ENCODE measurements at places on chromosomes 6 and 20. TPM values are rescaled to one million over a fixed set of nuclear protein-coding genes. Genes with fewer than 3 reads are reported as not detected.

- DNase-seq = no peak
Observed at GRCh38 chr6:47574789-47575188, 97.2 kb downstream of the CD2AP start.

- DNase-seq = no peak
Observed at GRCh38 chr6:41719436-41720261, 15.8 kb downstream of the TFEB start.

- no peak for DNase-seq
Observed at GRCh38 chr6:45084257-45084656, 243.9 kb upstream of the RUNX2 start.

DNA sequence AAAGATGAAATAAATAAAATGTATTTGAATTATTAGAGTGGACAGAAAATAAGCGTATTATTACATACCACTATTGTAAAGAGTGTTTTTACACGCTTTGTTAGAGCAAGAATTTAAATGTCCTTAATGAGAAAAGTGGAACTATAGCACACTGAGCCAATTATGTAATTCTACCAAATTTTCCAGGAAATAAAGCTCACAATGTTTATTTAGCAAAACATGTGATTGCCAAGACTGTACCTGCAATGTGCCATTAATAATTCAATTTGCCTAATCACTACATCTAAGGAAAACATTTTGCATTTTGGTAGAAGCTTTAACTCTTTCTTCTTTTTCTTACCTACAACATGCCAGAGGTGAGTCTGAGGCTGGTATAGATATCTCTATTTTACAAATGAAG lies 58.7 kb upstream of the PHACTR1 start:
- DNase-seq = no peak

DNA sequence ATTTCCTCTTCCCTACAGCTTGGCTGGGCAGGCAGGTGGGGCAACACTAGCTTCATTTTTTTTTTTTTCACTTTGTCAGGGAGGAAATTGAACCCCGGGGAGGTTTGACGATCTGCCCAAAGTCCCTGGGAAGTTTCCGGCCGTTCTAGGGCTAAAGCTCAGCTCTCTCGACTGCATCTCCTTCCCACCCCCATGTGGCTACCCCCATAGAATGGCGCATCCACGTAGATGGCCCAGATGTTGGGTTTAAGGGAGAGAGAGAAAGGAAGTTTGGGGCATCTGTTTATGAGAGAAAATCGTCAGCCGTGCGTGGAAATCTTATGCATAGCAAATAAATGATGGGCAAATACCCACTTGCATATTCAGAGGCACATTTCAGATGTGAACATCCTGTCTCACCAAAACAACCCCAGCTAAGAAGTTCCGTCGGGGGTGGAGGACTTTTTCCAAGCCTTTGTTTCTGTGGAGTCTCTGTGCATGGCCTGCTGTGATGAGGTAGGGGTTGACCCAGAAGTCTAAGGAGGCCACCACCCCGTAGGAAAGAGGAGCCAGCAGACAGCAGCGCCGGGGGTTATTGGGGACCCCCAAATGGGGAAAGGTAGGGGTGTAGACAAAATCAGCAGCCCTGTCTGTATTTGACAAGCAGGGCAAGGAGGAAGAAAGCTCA lies 40.5 kb upstream of the ZNF831 start:
- no peak for DNase-seq

DNA sequence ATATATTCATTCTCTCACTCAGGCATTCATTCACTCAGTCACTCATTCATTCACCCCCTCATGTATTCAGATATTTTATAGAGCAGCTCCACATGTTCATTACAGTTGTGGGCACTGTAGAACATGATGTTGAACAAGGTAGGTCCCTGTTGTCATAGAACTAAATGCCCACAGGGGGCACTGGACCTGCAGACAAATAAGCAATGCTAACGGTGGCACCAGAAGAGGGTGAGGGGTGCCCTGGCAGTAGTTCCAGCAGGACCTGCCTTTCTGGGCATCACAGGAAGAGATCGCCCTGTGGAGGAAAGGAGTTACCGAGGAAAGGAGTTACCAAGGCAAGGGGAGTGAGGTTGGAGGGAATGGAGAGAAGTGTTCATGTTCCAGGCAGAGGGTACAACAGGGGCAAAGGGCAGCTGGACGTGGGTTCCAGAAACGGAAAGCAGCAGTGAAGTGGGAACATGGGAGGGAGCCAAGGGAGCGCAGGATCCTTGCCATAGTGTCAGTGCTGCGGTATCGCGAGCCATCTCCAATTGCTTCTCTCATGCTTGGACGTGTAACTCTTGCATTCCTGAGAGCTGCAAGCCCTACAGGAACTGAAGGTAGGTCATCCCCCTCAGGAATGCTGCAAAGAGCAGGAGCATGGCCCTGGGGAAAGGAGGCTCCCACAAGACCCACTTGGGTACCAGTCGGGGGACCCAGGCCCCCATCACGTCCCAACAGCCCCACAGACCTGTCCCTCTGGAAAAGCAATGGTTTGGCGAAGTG lies 128.2 kb downstream of the EDN3 start:
- DNase-seq = no peak

- no peak for DNase-seq
Observed at GRCh38 chr6:93454533-93454932, 35.2 kb upstream of the EPHA7 start.

DNA sequence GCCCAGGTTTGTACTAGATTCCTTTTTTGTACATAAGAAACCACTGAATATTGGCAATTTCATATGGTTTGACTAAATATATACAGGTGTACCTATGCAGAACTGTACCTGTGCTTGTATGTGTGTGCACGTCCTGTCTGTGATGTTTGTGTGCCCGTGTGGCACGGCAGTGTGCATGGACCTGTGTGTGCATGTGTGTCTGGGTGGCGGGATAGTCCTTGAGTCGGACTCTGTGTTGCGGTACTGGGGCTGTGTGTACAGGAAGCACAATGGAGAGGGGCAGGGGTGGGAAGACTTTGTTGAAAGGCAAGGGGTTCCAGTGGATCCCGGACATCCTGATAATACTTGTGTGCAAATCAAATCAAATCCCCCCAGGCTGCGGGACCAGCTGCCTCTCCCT lies 3.4 kb upstream of the FAM83C start:
- no peak for DNase-seq

DNA sequence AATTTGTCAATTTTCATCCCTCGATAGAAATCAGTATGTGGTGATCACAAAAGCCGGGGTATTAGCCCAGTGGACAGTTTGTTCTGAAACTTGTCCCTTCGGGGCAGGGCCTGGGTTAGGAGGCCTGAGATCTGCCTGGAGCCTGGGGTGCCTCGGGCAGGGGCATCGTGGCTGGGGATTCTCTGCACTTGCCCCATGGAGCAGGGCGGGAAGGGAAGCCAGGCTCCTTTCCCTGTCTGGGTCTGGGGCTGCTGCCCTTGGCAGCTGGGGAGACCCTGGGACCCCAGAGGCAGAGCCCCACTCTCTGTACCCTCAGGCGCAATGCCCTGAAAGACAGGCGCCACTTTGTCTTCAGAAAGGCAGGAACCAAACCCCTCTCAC lies 27.4 kb downstream of the NTSR1 start:
- DNase-seq = no peak

GRCh38 chr6:159980474-159980873 lies 11.6 kb downstream of the IGF2R start:
- no peak for DNase-seq

DNA sequence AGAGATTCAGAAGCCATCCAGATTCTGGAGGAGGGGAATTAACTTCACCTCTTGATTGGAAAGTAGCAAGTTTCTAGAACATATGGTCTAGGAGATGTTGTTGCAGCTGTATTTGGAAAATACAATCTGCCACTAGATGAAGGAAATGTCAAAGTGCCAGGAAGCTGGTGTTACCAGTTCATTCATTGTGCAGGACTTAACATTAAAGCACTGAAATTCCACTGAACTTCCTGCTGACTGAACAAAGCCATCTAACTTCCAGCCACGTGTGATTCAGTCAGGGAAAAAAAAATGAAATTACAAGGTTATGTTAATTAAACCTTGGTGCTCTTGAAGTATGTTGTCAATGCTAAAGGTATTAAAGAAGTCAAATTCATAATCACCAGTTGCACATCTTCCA lies 321.5 kb upstream of the SASH1 start:
- DNase-seq = peak; percentile 72

GRCh38 chr6:5906340-5906670 lies 100.4 kb downstream of the NRN1 start:
- DNase-seq = no peak

The PHIP gene
- total RNA-seq = 19.0 TPM

The ZSCAN16 gene
- 4.3 TPM for total RNA-seq

The MAPK13 gene
- 5.8 TPM for total RNA-seq
